ENCODE measurements at places on chromosomes 7 and 10.
A peak's percentile ranks its signal among the peaks of the same experiment; 100 is the strongest.

GRCh38 chr7:76191783-76192240 is 9.9 kb upstream of the SRRM3 start:
- no peak overlapping the region for H3K27ac ChIP-seq
- H3K4me3 ChIP-seq: no peak overlapping the region
- DNase-seq: peak; percentile 46
- H3K36me3 ChIP-seq: no peaks in the 10 kb centered on the region

- DNase-seq: no peak
- H3K27ac ChIP-seq: no peak overlapping the region
- H3K4me3 ChIP-seq: no peak overlapping the region
- no peaks in the 10 kb centered on the region for H3K4me1 ChIP-seq
Observed at GRCh38 chr7:70545214-70545613, 586.7 kb upstream of the GALNT17 start.

DNA sequence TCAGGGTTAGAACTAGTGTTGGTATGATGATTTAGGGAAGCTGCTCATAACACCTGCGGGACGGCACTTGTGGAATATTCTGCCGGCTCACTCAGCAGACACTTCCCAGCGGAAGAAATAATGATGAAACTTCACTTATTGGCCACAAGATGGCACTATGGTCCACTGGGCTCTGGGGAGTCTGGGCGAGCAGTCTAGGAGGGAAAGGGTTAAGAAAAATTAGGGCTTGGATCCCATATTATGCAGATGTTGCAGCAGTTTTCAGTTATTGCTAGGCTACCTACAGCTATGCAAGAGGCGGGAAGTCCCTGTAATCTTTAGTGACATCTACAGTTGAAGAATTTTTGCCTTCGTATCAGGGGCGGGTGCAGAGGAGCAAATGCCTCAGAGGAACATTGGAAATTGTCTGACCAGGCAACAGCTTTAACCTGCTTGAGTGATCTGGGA is 238.7 kb upstream of the PRSS58 start:
- peak; percentile 18 for DNase-seq
- no peak overlapping the region for H3K4me3 ChIP-seq
- H3K36me3 ChIP-seq: no peaks in the 10 kb centered on the region
- H3K4me1 ChIP-seq: no peaks in the 10 kb centered on the region
- no peak overlapping the region for H3K27ac ChIP-seq

GRCh38 chr10:29204070-29204800 is 84.6 kb upstream of the LYZL1 start:
- H3K4me3 ChIP-seq: no peak overlapping the region
- no peak overlapping the region for H3K27ac ChIP-seq
- H3K4me1 ChIP-seq: no peaks in the 10 kb centered on the region
- DNase-seq: peak; percentile 3

DNA sequence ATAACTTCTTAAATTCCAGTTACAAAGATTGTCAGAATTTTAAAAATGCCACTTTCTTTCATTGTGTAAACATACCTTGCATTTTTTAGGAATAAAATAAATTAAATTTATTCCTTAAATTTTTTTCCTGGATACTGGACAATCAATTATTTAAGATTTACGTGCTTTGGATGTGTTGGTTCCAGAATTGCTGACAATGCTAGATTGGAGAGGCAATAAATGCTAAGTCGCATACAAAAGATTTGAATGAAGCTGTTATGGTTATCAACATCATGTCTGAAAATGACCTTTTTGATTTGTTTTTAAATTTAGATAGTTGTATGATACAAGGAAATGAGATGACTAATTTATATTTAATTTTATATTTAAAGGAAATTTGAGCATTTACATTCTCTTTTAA is 89.2 kb upstream of the SEMA3A start:
- H3K4me1 ChIP-seq: no peaks in the 10 kb centered on the region
- no peaks in the 10 kb centered on the region for H3K27me3 ChIP-seq

GRCh38 chr10:30178356-30178964 is 119.1 kb upstream of the JCAD start:
- peaks cover 12% of the 10 kb centered on the region for H3K4me1 ChIP-seq
- DNase-seq: no peak
- no peak overlapping the region for H3K4me3 ChIP-seq

DNA sequence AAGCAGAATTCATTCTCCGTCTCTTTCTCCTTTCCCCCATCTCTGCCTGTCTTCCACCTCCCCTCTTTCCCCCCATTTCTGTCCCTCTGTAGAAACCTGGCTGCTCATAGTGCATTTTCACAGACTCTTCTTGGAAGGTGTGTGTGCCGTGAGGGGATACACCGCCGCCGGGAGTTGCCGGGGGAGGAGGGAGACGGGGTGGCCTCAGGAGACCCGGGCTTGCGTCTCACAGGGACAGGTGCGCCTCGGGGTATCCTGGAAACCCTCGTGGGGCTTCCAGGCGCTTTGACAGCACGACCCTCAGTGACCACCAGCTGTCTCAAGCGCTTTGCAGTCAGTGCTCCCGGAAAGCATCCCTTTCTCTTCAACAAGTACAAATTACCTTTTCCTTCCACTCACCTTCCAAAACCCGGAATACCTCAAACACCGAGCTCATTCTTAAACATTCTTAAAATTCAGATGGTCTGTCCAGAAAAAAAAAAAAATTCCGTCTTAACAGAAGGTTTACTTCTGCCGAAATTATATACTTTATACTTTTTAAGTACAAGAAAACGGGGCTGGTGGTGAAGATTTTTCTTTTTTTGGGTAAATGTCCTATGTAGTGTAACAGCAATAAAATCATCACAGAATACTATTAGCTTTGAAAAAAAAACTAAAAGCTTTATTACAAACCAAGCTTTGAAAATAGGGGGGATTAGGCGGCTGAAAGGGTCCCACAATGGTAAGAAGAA is 8.2 kb downstream of the EMX2 start:
- no peaks in the 10 kb centered on the region for H3K36me3 ChIP-seq
- no peak overlapping the region for H3K4me3 ChIP-seq
- H3K4me1 ChIP-seq: no peaks in the 10 kb centered on the region
- no peak for DNase-seq

- no peaks in the 10 kb centered on the region for H3K36me3 ChIP-seq
- H3K27ac ChIP-seq: no peak overlapping the region
- no peaks in the 10 kb centered on the region for H3K4me1 ChIP-seq
- DNase-seq: no peak
Observed at GRCh38 chr7:151590850-151591771, 71.4 kb upstream of the RHEB start.

DNA sequence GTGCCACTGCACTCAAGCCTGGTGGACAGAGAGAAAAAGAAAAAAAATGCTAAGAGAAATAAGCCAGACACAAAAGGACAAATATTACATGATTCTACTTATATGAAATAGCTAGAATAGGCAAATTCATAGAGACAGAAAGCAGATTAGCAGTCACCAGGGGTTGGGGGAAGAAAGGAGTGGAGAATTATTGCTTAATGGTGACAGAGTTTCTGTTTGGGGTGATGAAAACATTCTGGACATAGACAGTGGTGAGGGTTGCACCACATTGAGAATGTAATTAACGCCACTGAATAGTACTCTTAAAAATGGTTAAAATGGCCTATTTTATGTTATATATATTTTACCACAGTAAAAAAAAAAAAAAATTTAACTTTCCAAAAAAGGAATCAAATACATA is 6.4 kb upstream of the NT5C2 start:
- H3K4me3 ChIP-seq: no peak overlapping the region
- peaks cover 61% of the 10 kb centered on the region for H3K4me1 ChIP-seq
- no peak overlapping the region for H3K27ac ChIP-seq
- no peaks in the 10 kb centered on the region for H3K36me3 ChIP-seq

DNA sequence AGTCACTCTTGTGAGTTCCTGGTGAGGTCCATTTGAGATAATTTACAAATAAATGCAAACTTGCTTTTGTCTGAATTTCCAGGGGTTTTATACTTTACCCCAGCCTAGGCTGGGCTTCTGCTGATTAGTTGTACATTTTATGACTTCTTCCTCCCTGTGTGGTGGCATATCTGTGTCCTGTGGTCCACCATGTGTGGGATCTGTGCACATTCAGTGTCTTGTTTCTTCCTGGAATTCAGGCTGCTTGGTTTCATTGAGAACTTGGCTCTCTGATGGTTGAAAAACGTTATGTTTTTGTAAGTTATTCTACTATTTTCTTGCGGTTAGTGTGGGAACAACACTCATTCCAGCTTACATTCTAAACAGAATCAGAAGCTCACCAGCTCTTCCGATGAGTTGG is 523.4 kb upstream of the PFKP start:
- no peak overlapping the region for H3K4me3 ChIP-seq
- no peak overlapping the region for H3K27ac ChIP-seq
- no peaks in the 10 kb centered on the region for H3K4me1 ChIP-seq
- DNase-seq: no peak

GRCh38 chr7:26912933-26913536 is 48.6 kb upstream of the SKAP2 start:
- no peaks in the 10 kb centered on the region for H3K27me3 ChIP-seq
- DNase-seq: no peak
- no peaks in the 10 kb centered on the region for H3K36me3 ChIP-seq
- peaks cover 15% of the 10 kb centered on the region for H3K4me1 ChIP-seq
- H3K4me3 ChIP-seq: no peak overlapping the region

- H3K4me1 ChIP-seq: peaks cover 27% of the 10 kb centered on the region
- no peak overlapping the region for H3K4me3 ChIP-seq
- DNase-seq: no peak
- H3K36me3 ChIP-seq: peaks cover 4% of the 10 kb centered on the region
Observed at GRCh38 chr7:17932770-17933169, 7.5 kb downstream of the SNX13 start.

GRCh38 chr7:137886746-137887145 is 40.0 kb upstream of the DGKI start:
- H3K4me1 ChIP-seq: peaks cover 18% of the 10 kb centered on the region
- no peaks in the 10 kb centered on the region for H3K27me3 ChIP-seq
- peaks cover 85% of the 10 kb centered on the region for H3K36me3 ChIP-seq
- H3K27ac ChIP-seq: no peak overlapping the region
- DNase-seq: no peak

- no peak overlapping the region for H3K27ac ChIP-seq
- no peaks in the 10 kb centered on the region for H3K36me3 ChIP-seq
- DNase-seq: no peak
- H3K4me3 ChIP-seq: no peak overlapping the region
- no peaks in the 10 kb centered on the region for H3K4me1 ChIP-seq
- peaks cover 3% of the 10 kb centered on the region for H3K27me3 ChIP-seq
Observed at GRCh38 chr7:26891400-26892350, 27.3 kb upstream of the SKAP2 start.
